ENCODE measurements at places on chromosomes 5 and 9. TPM values are rescaled to one million over a fixed set of nuclear protein-coding genes. Genes with fewer than 3 reads are reported as not detected.

DNA sequence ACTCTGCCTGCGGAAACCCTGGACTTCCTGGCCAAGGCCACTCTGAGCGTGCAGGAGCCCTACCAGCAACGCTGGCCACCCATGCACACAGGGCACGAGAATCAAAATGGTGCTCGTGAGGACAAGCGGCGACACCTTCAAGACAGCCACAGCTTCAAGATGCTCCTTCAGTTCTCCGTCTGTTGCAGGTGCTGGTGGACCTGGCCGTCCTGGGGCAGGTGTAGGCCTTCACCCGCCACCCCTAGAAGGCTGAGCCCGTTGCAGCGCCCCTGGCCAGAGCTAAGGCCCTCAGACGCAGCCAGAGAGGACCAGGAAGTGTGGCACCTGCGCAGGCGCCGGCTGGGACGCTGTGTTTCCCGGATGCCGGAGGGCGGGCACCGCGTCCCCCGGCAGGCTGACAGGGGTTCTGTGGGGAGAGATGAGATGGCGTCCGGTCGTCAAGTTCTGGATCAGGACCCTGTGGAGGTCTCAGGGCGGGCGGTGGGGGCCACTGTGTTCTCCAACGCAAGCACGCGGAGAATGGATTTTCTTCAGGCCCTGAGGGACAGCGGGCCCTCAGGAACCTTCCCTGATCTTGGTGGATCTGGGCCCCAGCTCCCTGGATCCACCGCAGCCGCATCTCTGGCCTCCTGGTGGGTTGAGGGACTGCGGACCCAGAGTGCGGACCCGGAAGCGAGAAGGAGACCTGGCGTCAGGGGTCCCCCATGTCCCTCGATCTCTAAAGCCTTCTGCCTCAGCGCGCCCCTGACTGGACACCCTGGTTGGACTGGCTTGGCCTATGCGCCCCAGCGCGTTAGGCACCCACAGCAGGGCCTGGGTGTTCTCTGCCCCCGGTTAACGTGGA, 1770.8 kb upstream of the CDH9 start:
- no peak for DNase-seq
- H3K4me3 ChIP-seq: no peak overlapping the region
- H3K36me3 ChIP-seq: no peaks in the 10 kb centered on the region
- H3K27me3 ChIP-seq: no peaks in the 10 kb centered on the region
- no peaks in the 10 kb centered on the region for H3K4me1 ChIP-seq

DNA sequence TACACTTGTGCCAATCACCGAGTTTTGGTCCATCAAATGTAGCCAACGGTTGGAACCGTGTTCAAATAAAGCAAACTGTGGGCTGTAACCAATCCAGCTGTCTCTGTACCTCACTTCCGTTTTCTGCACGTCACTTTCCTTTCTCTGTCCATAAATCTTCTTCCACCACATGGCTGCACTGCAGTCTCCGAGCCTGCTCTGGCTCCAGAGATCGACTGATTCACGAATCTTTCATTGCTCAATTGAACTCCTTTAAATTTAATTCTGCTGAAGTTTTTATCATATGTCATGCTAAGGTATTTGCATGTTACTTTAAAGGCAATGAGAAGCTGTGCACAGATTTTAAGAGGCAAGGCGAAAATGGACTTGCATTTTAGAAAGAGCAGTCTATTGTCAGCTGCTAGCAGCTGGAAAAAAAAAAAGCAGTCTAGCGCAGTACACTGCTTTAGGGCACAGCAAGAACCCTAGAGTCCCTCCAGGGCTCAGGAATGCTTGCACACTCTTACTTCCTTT, 13.2 kb downstream of the TTC39B start:
- H3K4me1 ChIP-seq: peaks cover 74% of the 10 kb centered on the region
- peak overlapping the region; percentile 73 for H3K4me3 ChIP-seq
- no peaks in the 10 kb centered on the region for H3K27me3 ChIP-seq
- DNase-seq: no peak

DNA sequence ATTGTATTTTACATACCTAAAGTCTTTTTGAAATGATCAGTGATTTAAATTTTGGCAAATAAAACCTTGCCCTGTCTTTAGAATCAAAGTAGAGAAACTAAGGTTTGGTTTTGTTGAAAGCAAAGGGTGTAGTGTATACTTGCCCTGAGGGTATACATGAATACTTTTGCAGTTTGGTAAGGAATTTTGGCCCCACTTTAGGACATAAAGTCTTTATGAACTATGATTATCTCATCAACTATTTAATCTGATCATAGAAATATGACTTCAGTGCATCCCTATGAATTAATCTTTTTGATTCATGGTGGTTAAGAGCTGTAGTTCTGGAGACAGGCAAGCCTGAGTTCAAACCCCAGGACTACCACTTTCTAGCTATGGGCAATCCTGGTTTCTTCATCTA, 17.7 kb downstream of the RAD1 start:
- no peaks in the 10 kb centered on the region for H3K27me3 ChIP-seq
- H3K27ac ChIP-seq: no peak overlapping the region
- H3K4me3 ChIP-seq: no peak overlapping the region
- no peaks in the 10 kb centered on the region for H3K4me1 ChIP-seq
- H3K36me3 ChIP-seq: no peaks in the 10 kb centered on the region

DNA sequence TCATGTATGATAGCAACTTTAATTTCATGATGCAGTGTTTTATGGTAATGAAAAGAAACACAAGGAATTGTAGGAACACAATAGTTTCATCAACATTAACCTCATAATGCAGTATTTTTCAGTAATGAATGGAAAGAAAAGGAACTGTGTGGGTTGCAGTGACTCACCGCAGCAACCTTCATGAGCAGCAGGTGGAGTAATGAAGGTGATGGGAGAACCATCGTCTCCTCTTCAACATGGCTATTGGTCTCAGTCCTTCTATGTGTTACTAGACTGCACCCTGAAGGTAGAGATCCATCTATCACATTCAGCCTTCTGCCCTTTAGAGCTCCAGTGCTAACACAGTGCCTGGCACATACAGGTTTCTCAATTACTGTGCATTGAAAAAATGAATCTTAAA, 58.0 kb downstream of the TMEM215 start:
- H3K4me3 ChIP-seq: no peak overlapping the region
- peaks cover 5% of the 10 kb centered on the region for H3K27me3 ChIP-seq
- no peaks in the 10 kb centered on the region for H3K4me1 ChIP-seq
- H3K36me3 ChIP-seq: no peaks in the 10 kb centered on the region
- H3K27ac ChIP-seq: no peak overlapping the region

- no peak overlapping the region for H3K27ac ChIP-seq
- H3K27me3 ChIP-seq: no peaks in the 10 kb centered on the region
- H3K4me3 ChIP-seq: no peak overlapping the region
- H3K36me3 ChIP-seq: no peaks in the 10 kb centered on the region
These were observed 12.2 kb downstream of the KLHL9 start for GRCh38 chr9:21322911-21323461.

HTR4 gene
- total RNA-seq: not detected

Data from activated T-cell treated with anti-CD3 and anti-CD28 coated beads, Interleukin-2, amount 50 U/mL, for 72 hours (primary cell).